ENCODE measurements at places on chromosomes 7 and 10.

GRCh38 chr7:111561654-111561903 is 713 bp downstream of the IMMP2L start:
- no peak for DNase-seq

GRCh38 chr7:27134392-27134791 is 3.8 kb upstream of the HOXA4 start:
- no peak for DNase-seq

DNA sequence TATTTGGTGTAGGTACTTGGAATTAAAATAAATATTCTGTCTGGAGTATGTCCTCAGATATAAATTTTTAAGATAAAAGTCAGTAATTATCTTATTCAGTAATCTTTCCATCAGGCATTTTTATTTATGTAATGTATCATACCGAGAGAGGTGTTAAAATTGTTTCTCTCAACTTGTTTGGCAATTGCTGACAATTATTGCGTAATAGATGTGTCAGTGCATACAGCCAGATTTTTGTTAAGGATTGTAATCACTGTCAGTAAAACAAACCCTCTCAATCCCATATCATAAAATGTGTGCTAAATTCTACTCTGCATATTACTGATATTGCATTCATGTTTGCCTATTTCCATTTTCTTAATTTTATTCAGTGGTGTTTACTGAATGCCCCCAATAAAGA is 69.2 kb downstream of the CNTNAP2 start:
- DNase-seq, result no peak

- DNase-seq, result no peak
Observed at GRCh38 chr7:50436133-50436806, 13.9 kb downstream of the FIGNL1 start.

GRCh38 chr10:618229-618989 is 71.1 kb downstream of the DIP2C start:
- DNase-seq, result no peak

DNA sequence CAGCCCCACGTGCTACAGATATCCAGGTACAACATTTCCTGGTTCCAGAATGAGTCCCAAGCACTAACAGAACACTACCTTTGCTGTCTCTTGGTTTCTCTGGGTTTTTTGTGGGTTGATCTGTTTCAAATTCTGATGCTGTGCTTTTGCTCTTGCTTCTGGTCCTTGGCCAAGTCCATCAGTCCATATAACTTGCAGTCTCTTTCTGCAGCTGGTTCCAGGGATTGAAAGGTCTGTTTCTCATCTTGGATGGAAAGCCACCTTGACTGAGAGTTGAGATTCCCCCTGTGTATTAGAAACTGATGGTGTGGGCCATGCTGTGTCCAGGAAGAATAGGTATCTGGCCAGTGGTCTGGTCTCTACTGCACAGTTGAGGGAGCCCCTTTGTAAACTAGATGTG is 171.1 kb downstream of the JCAD start:
- DNase-seq, result no peak

DNA sequence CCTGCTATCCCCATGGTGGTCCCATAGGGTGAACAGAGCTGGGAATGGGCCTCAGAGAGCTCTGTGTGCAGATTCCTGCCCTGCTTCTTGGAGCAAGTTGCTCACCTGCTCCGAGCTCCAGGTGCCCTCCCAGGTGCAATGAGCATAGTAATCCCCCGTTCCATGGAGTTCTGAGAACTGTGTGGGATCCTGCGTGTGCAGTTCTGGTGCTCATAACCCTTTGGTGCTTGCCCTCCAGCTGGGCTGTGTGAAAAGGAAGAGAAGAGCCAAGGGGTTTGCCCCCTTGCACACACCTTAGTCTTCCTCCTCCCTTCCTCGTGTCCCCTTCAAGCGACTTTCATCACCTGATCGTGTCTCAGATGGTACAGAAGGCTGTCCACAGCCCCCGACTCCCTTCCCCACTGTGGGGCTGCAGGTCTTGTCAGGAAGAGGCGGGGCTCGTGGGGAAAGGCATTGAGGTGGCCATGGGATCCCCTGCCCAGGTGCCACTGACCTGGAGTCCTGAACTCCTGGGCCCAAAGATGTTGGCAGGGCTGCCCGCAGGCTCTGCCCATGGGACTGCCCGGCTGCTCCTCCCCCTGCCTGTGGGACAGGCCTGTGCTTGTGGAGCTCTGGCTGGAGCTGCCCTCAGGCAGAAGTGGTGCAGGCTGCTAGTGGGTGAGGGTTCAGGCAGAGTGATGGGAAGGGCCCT is 21.9 kb upstream of the ZNF488 start:
- DNase-seq, result no peak

- no peak for DNase-seq
Observed at GRCh38 chr7:91128683-91129348, 135.4 kb upstream of the FZD1 start.

- no peak for DNase-seq
Observed at GRCh38 chr7:150949971-150950491, 28.1 kb downstream of the KCNH2 start.

Measured in stimulated activated CD4-positive, alpha-beta T cell treated with anti-CD3 and anti-CD28 coated beads, Interleukin-1b, Interleukin-23, amount 100 ng/mL, for 24 hours (primary cell).